ENCODE measurements at places on chromosomes 12 and 14. TPM values are rescaled to one million over a fixed set of nuclear protein-coding genes. Genes with fewer than 3 reads are reported as not detected.

DNA sequence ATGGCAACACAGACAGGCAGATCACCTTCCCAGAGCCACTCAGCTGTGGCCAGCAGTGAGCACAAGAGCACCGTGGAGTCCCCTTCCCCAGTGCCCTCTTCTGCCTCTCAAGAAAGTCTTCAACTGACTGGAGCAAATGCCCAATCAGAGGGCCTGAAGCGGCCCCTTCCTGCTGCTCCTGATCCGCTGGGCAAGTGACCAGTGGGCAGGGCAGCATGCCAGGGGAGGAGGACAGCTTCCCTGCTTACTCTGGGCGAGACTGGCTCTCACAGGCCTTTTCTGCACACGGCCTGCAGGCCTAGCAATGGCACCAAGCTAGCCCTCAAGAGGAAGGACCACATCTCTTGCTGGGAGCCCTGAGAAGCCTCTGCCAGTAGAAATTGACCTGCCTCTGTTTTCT, 890 bp downstream of the KRT71 start:
- peaks cover 4% of the 10 kb centered on the region for H3K27me3 ChIP-seq
- peak; percentile 23 for DNase-seq
- H3K27ac ChIP-seq, result no peak overlapping the region
- H3K4me3 ChIP-seq, result no peak overlapping the region
- no peaks in the 10 kb centered on the region for H3K36me3 ChIP-seq
- H3K4me1 ChIP-seq, result peaks cover 3% of the 10 kb centered on the region

DNA sequence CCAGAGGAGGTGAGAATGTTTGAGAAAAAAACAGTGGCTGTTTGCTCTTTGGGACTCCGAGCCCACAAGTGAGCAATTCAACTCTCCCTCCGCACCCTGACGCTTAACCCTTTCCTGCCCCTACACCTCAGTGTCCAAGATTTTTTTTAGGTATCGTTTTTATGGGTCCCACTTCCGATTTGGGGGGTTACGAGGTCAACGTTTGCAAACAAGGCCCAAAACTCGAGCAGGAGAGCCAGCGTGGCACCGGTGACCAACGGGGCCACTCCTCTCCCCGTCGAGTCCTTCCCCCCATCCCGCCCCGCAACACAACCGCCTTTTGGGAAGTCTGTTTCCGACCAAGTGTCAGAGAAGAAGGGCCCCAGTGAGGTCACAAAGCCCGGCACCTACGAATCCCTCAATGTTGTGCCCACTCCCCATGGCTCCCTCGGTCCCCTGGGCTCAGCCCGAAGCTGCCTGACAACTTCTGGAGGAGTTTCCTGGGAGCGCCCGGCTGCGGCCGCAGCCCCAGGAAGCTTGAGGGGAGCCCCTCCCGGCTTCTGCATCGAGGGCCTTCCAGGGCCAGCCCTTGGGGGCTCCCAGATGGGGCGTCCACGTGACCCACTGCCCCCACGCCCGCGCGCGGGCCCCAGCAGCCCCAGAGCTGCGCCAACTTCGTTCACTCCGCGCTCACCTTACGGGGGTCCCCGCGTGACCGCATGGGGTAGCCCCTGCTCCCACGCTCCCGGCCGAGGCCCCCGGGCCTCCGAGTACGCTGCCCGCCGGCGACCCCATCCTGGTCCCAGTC, 1.2 kb downstream of the CDK2AP1 start:
- no peaks in the 10 kb centered on the region for H3K27me3 ChIP-seq
- peaks cover 57% of the 10 kb centered on the region for H3K4me1 ChIP-seq
- peak overlapping the region; percentile 93 for H3K27ac ChIP-seq
- H3K4me3 ChIP-seq, result peak overlapping the region; percentile 79

- H3K4me1 ChIP-seq, result no peaks in the 10 kb centered on the region
- peak; percentile 72 for DNase-seq
- no peak overlapping the region for H3K27ac ChIP-seq
- H3K4me3 ChIP-seq, result no peak overlapping the region
- H3K36me3 ChIP-seq, result no peaks in the 10 kb centered on the region
These were observed 124.4 kb downstream of the RPS29 start for GRCh38 chr14:49461529-49462401.

DNA sequence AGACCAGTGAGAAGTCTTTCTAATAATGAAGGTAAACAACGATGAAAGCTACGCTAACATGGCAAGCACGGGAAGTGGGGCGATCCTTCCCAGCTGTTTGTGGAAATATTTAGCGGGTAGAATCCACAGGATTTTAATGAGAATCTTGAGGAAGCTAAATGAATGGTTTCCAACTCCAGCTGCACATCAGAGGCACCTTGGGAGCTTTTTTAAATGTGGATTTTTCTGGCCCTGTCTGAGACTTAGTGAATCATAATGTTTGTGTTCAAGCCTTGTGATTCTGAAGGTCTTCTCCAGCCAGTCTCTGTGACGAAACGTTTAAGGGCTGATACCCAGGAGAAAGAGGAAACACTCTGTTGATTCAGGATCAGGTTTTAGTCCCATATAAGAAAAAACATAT, 169.8 kb downstream of the CAPZA3 start:
- DNase-seq, result peak; percentile 90
- peak overlapping the region; percentile 81 for H3K27ac ChIP-seq
- peaks cover 5% of the 10 kb centered on the region for H3K4me1 ChIP-seq
- H3K27me3 ChIP-seq, result no peaks in the 10 kb centered on the region
- H3K36me3 ChIP-seq, result no peaks in the 10 kb centered on the region
- H3K4me3 ChIP-seq, result no peak overlapping the region

DNA sequence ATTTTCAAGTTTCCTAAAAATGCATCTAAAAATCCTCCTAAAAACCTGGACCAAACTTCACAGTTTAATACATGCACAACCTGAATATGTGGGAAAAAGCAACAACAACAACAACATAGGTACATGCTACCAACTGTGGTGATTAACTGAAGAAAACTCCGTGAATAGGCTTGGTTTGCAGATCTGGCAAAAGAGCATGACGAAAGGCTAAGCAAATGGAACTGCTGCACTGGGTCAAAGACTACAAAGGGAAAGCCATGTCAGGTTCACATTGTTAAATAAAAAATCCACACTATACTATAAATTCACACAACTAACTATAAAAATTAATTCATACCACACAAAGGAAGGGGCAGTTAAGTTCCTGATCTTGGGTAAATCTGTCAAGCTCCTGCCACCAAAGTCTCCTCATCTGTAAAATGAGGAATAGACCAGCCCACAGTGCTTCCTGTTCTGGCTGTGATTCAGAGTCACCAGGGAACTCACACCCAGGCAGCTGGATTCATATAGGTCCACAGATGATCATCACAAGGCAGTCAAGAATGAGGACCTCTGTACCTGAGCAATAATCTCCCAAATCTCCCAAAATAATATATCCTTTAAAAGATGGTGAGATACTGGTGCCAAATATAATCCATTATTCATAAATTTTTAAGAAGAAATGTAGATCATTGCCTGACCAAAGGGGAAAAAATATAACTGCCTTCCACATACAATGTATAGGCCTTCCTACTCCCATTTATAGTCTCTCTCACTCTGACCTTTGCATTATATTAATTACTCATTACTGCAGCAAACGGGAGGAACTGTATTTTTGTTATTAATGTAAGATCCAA, 7.0 kb downstream of the CORO1C start:
- peaks cover 25% of the 10 kb centered on the region for H3K4me1 ChIP-seq
- no peaks in the 10 kb centered on the region for H3K27me3 ChIP-seq
- H3K36me3 ChIP-seq, result no peaks in the 10 kb centered on the region
- no peak overlapping the region for H3K4me3 ChIP-seq
- DNase-seq, result no peak
- peak overlapping the region; percentile 74 for H3K27ac ChIP-seq

GRCh38 chr12:59500335-59500734, 95.5 kb upstream of the SLC16A7 start:
- H3K27ac ChIP-seq, result no peak overlapping the region
- no peaks in the 10 kb centered on the region for H3K36me3 ChIP-seq
- DNase-seq, result no peak

DNA sequence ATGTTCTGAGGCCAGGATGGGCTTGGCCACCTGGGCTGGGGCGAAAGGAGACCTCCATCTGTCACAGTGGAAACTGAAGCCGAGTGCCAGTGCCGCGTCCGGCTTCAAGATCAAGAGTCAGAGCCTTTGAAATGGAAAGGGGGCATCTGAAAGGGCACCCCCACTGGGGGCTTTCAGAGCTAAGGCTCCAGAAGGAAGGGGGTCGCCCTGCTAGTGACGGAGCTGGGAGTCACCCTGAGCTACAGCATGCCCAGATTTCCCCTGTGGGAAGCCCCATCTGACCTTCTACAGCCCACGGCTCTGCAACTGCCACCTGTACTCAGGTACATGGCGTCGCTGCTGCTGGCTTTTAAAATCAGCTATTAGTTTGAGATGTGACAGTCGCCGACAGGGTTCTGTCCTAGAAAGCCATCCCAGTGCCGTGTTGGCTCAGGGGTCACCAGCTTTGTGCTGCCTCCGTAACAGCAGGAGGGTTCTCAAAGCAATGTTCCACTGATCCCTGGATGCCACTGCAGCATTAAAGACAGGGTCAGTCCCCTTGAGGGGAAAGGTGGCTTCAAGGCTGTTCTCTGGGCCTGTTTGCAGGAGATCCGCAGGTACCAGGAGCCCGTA, 31.5 kb downstream of the CCNK start:
- no peak for DNase-seq
- peaks cover 51% of the 10 kb centered on the region for H3K36me3 ChIP-seq
- H3K27ac ChIP-seq, result no peak overlapping the region

- no peak overlapping the region for H3K4me3 ChIP-seq
- H3K27me3 ChIP-seq, result no peaks in the 10 kb centered on the region
- no peak for DNase-seq
- no peak overlapping the region for H3K27ac ChIP-seq
- H3K36me3 ChIP-seq, result no peaks in the 10 kb centered on the region
These were observed 83.0 kb downstream of the SLC25A21 start for GRCh38 chr14:37089410-37089809.

DNA sequence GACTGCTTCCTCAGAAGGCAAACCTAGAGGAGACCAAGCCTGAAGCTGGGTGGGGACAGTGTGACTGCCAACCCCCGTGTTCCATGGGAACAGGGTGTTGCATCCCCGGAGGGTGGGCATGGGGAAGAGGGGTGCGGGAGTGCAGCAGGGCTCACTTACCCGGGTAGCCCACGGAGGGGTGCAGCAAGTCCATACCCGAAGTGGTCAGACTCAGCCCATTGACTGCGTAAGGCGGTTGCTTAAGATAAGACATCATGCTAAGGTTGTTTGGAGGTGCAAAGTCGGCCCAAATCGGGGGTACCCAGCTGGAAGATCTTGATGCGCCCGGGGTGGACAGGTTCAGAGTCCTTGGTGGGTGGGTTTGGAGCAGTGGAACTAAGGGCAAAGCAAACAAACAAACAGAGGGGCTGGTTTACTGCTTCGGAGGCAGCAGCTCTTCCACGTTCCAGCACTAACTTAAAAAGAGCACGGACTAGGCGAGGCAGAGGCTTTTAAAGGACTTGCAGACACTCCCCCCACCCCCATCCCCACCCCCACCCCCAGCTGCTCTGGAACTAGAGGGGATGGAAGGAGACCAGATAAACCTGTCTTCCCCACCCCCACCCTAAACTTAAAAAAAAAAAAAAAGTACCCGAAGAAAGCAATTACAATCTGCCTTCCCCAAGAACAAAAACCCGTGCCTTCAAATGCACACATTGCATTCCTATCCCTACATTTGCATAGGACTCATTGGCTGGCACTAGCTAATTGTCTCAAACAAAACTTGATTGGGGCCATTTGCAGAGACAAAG, 4.9 kb downstream of the OTX2 start:
- H3K36me3 ChIP-seq, result no peaks in the 10 kb centered on the region
- no peak overlapping the region for H3K4me3 ChIP-seq
- H3K27me3 ChIP-seq, result peaks cover 75% of the 10 kb centered on the region

GRCh38 chr12:80317307-80317706, 126.7 kb upstream of the PTPRQ start:
- no peaks in the 10 kb centered on the region for H3K4me1 ChIP-seq
- no peak for DNase-seq
- no peak overlapping the region for H3K4me3 ChIP-seq
- H3K27me3 ChIP-seq, result no peaks in the 10 kb centered on the region
- H3K27ac ChIP-seq, result no peak overlapping the region

DNA sequence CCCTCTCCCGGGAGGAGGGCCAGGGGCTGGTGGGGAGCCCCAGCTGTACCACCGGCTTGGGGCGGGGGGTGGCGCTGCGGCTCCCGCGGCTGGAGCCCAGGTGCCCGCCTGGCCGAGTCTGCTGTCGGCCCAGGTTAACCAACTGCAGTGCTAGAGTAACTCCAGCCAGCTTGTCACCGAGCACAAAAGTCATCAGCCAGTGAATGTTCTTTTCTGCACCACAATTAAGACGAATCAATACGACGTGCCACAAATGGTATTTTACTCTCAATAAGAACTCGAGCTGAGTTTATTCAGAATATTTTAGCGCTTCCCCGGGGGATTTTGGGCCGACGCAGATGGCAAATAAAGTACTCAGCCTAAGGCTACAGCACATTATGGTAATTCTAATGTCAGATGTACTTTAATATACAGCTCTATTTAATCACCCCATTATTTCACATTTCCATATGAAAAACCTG, 83.2 kb downstream of the BCL11B start:
- H3K4me3 ChIP-seq, result no peak overlapping the region
- H3K27ac ChIP-seq, result no peak overlapping the region
- no peaks in the 10 kb centered on the region for H3K36me3 ChIP-seq
- DNase-seq, result no peak
- H3K27me3 ChIP-seq, result peaks cover 14% of the 10 kb centered on the region
- peaks cover 22% of the 10 kb centered on the region for H3K4me1 ChIP-seq

GRCh38 chr14:100140452-100141078, 18.9 kb downstream of the DEGS2 start:
- no peaks in the 10 kb centered on the region for H3K27me3 ChIP-seq
- H3K4me3 ChIP-seq, result no peak overlapping the region
- no peak overlapping the region for H3K27ac ChIP-seq
- H3K36me3 ChIP-seq, result peaks cover 19% of the 10 kb centered on the region

DNA sequence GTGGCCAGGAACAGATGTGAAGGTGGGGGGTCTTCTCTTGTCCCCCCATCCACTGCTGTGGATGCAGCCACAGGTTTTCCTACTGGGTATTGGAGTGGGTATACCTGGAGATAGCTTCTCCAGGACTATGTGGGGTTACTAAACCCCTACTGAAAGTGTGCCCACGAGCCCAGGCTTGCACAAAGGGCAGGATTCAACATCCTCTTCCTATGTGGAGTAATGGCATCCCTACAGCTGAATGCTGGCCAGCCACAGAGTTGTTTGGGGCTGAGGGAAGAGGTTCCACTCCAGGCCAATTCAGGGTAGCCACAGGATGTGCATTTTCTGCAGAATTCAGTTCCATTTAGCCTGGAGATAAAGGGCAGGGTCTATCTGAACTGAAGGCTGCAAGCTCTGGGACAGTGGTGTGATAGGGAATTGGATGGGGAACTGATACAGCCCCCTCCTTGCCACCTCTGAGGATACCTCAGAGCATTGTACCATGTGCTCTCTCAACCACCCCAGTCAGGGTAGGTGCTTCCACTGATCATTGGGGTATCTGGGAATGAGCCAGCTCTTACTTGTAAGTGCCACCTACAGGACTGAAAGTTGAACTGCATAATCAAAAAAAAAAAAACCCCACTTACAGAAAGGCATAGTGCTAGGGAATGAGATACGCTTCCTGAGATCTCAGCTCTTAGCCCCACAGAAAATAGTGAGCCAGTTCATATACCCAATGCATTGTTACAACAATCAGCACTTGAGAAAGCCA, 187.1 kb downstream of the KITLG start:
- H3K27me3 ChIP-seq, result no peaks in the 10 kb centered on the region
- H3K4me3 ChIP-seq, result no peak overlapping the region
- no peaks in the 10 kb centered on the region for H3K36me3 ChIP-seq
- no peak for DNase-seq

- no peak overlapping the region for H3K27ac ChIP-seq
- no peaks in the 10 kb centered on the region for H3K36me3 ChIP-seq
These were observed 10.0 kb upstream of the IFI27L2 start for GRCh38 chr14:94139421-94139820.

Gene SPTB
- 126 TPM for total RNA-seq

Gene NR4A1
- 23.7 TPM for total RNA-seq

Gene CLEC2D
- total RNA-seq, result 8.5 TPM

Gene MYF6
- total RNA-seq, result 105 TPM

Gene CCDC175
- total RNA-seq, result not detected
